ENCODE measurements at places on chromosomes 4 and X. TPM values are rescaled to one million over a fixed set of nuclear protein-coding genes. Genes with fewer than 3 reads are reported as not detected.

DNA sequence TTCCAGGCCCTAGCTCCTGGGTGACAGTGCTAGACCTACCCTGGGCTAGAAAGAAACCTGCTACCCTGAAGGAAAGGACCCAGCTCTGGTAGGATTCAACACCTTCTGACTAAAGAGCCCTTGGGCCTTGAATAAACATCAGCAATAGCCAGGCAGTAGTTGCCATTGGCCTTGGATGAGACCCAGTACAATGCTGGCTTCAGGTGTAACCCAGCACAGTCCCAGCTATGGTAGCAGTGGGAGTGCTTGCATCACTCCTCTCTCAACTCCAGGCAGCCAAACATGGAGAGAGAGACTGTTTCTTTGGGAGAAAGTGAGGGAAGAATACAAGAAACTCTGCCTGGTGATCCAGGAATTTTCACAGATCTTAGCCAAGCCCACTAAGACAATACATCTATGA lies 73.5 kb upstream of the CXorf66 start:
- no peak overlapping the region for H3K4me3 ChIP-seq
- no peak overlapping the region for H3K27ac ChIP-seq
- no peaks in the 10 kb centered on the region for H3K36me3 ChIP-seq
- no peak for DNase-seq

GRCh38 chr4:102420563-102421398 lies 75.5 kb upstream of the SLC39A8 start:
- H3K27me3 ChIP-seq, result no peaks in the 10 kb centered on the region
- H3K4me3 ChIP-seq, result no peak overlapping the region
- H3K27ac ChIP-seq, result no peak overlapping the region

GRCh38 chr4:76589402-76589801 lies 154.4 kb downstream of the SHROOM3 start:
- DNase-seq, result peak; percentile 57
- H3K27me3 ChIP-seq, result no peaks in the 10 kb centered on the region
- H3K27ac ChIP-seq, result peak overlapping the region; percentile 98
- H3K4me3 ChIP-seq, result peak overlapping the region; percentile 10
- no peaks in the 10 kb centered on the region for H3K36me3 ChIP-seq
- H3K4me1 ChIP-seq, result peaks cover 55% of the 10 kb centered on the region

GRCh38 chr4:124945422-124945821 lies 232.9 kb upstream of the ANKRD50 start:
- no peaks in the 10 kb centered on the region for H3K27me3 ChIP-seq
- no peak overlapping the region for H3K4me3 ChIP-seq
- H3K36me3 ChIP-seq, result no peaks in the 10 kb centered on the region
- DNase-seq, result no peak

GRCh38 chrX:48971249-48972219 lies at the start of gene KCND1:
TSS of gene KCND1 (minus strand) at chrX:48971844. CDS start at chrX:48970271, 1,573 bp downstream.
- no peaks in the 10 kb centered on the region for H3K4me1 ChIP-seq
- DNase-seq, result peak; percentile 69
- peak within 1 kb of the TSS; percentile 62 for H3K4me3 ChIP-seq
- H3K36me3 ChIP-seq, result no peaks in the 10 kb centered on the region

DNA sequence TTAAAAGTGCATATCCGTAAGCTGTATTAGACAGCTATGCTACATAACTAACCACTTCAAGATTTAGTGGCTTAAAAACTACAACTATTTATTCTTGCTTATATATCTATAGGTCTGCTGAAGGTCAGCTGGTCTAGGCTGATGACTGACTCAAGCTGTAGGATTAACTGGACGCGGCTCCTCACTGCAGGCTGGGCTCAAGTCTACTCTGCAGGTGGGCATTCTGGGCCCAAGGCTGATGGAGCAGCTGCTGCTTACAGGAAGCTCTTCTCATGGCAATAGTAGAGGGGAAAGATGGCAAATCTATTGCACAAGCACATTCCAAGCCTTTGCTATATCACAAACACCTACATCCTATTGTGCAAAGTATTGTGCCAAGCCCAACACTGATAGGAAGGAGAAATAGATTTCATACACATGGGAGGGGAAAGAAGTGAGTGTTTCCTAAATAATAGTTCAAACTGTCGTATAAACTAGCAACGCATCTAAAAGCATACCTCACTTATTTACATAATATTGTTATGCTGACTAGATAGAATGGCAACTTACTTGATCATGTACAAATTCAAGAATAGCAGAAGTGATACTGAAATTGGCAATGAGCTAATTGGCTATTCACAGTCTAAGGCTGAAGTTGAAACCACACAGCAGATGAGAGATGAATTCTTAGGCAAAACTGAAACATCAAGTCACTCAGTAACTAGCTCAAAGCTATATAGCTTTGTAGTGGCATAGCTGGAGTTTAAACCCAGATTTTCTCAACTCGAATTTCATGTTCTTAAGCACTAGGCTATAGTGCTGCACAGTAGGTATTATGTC lies 263.8 kb downstream of the NKX6-1 start:
- no peaks in the 10 kb centered on the region for H3K4me1 ChIP-seq
- H3K4me3 ChIP-seq, result no peak overlapping the region
- no peaks in the 10 kb centered on the region for H3K36me3 ChIP-seq
- peak; percentile 33 for DNase-seq

DNA sequence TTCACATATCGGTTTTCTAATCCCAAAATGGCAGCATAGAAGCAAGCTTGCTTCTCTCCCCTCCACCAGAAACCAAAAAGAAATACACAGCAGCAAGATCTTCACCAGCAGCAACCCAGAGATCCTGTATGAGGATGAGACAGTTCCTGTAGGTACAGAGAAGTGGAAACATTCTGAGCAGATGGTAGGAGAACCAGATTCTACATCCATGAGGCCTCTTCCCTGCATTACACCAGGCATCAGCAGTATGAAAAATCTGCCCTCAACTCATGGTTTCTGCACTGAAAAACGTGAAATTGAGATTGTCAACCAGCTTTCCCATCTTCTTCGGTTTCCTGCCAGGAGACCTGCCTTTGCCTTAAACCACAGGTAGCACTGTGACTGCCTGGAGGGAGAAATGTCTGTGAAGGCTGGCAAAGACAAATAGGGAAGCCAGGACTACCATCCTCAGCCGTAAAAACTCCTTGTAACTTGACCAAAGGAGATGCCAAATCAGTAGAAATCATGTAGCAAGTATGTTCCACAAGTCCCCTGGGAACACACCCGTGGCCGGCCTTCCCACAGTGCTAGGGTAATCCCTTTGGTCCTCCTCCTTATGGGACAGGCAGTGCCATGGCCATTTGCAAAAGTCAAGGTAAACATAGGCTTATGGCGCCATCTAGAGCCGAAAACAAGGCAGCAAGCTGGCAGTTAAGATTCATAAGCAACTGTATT lies 24.0 kb upstream of the MTHFD2L start:
- H3K4me1 ChIP-seq, result no peaks in the 10 kb centered on the region
- no peak overlapping the region for H3K4me3 ChIP-seq
- no peak overlapping the region for H3K27ac ChIP-seq
- no peaks in the 10 kb centered on the region for H3K27me3 ChIP-seq

The SUPT20HL1 gene
- total RNA-seq, result not detected

The IGSF1 gene
- 19.5 TPM for total RNA-seq

The PWWP3B gene
- 1.1 TPM for total RNA-seq

The LRAT gene
- 57.1 TPM for total RNA-seq

The SLC6A8 gene
- 68.6 TPM for total RNA-seq

All from GM23338 (cell line).